Coronary artery (tissue), 2 donors: ENCODE measurements at places on chromosomes 16 and 17.

DNA sequence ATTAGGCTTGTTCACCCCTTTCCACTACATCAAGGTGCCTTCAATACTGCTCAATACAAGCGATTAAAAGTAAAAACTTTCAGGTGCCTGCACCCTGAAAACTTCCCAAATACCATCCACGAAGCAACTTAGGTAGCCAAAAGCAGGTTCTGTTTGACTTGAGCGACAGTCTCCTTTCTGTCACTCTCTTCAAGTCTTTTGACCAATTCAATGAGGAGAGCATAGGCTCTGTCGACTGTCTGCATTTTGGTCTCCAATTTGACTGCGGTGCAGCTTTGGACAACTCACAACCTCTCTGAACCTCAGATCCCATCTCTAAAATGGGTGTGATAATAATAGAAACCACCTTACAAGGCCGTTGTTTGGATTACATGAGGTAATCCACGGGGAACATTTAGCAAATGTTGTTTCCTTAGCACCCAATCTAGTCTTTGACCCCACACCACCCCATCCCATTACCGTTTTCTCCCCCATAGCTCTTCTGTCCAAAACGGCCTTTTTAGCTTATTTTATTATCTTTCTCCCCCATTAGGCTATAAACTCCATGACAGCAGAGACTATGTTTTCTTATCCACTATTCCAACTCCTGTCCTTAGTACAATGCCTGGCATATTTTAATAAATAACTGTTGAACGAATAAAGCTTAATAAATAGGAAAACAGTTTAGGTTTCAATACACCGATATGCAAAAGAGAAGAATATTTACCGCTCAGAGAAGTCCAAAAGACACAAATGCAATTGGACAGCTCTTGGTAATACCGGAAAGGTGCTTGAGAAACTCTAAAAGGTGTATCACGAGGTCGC, 999 bp downstream of the MARF1 start:
- DNase-seq: no peak

GRCh38 chr17:79749156-79749815, 18.5 kb downstream of the ENPP7 start:
- no peak for DNase-seq

- DNase-seq: no peak
These were observed 3.2 kb downstream of the RHBDL3 start for GRCh38 chr17:32268734-32269288.

GRCh38 chr16:3328643-3329042, 23.3 kb downstream of the ZNF75A start:
- no peak for DNase-seq

DNA sequence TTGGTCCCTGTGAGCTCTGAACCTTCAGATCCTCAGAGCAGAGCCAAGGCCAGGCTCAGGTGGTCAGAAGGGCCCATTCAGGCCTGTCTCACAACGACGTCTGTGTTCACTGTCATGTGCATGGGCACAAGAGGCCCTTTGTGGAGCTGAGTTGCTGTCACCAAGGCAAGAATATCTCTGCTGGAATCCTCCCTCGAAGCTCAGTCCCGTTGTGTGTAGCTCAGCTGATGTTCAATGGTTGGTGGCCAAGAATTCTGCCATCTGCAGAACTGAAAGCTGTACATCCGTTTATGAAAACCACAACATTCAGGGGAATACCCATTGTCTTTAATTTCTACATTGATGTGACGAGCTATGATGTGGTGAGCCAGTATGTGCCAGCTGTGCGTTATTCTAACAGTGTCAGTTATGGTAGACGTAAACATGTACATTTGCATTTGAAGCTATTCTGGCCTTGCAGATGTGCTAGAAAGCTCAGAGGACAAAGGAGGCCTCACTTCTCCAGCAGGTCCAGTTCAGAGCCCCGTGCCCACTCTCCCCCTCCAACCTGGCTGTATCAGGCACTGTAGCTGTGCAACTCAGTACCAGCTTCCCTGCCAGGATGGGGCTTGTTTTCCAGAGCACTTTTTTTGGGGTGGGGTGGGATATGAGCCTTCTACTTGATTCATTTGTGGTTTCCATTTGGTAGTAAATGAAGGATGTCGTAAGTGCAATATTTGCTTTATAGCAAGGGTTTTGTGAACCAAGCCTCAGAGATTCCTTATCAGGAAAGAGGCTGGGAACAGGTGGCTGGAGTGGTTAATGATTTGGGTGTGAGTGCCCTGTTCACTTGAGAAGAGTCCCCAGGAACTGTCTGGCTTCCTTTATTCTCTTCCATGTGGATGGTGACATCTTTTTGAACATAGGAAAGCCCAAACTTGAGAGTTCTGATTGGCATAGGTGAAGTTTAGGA, 56.1 kb downstream of the B9D1 start:
- DNase-seq: no peak

GRCh38 chr16:1002399-1003166, 21.0 kb downstream of the SOX8 start:
- no peak for DNase-seq

- no peak for DNase-seq
These were observed 136.1 kb downstream of the CLEC16A start for GRCh38 chr16:11080327-11080967.
